Transverse colon (tissue), 4 donors: ENCODE measurements at places on chromosomes 7 and 10. TPM values are rescaled to one million over a fixed set of nuclear protein-coding genes. Genes with fewer than 3 reads are reported as not detected.

SNX10 gene
- total RNA-seq: not detected

NUTM2E gene
- not detected for total RNA-seq

TMEM273 gene
- total RNA-seq: 10.1 TPM

ATRNL1 gene
- 18.4 TPM for total RNA-seq

FXYD4 gene
- not detected for total RNA-seq

CDC14C gene
- not detected for total RNA-seq

GRCh38 chr7:112160130-112160770, 45.9 kb downstream of the DOCK4 start:
- no peak for DNase-seq
- H3K4me1 ChIP-seq: peaks cover 9% of the 10 kb centered on the region
- H3K36me3 ChIP-seq: no peaks in the 10 kb centered on the region
- H3K4me3 ChIP-seq: no peak overlapping the region
- no peaks in the 10 kb centered on the region for H3K27me3 ChIP-seq

DNA sequence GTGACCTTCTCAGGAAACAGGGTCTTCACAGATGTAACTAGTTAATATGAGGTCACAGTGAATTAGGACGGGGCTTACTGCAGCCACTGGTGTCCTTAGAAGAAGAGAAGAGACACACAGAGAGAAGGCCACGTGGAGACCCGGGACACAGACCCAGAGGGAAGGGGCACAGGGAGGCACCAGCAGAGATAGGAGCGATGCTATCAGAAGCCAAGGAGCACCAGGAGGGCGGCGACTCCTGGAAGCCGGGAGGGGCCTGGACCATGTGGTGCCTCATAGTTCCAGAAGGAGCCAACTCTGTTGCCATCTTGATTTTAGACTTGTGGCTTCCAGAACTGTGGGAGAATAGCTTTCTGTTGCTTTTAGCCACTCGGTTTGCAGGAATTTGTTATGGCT, 505.9 kb downstream of the TCERG1L start:
- no peak overlapping the region for H3K27ac ChIP-seq
- DNase-seq: no peak
- H3K4me1 ChIP-seq: no peaks in the 10 kb centered on the region
- H3K4me3 ChIP-seq: no peak overlapping the region
- H3K27me3 ChIP-seq: no peaks in the 10 kb centered on the region

GRCh38 chr7:32470871-32471270, 19.3 kb downstream of the LSM5 start:
- H3K4me3 ChIP-seq: no peak overlapping the region

DNA sequence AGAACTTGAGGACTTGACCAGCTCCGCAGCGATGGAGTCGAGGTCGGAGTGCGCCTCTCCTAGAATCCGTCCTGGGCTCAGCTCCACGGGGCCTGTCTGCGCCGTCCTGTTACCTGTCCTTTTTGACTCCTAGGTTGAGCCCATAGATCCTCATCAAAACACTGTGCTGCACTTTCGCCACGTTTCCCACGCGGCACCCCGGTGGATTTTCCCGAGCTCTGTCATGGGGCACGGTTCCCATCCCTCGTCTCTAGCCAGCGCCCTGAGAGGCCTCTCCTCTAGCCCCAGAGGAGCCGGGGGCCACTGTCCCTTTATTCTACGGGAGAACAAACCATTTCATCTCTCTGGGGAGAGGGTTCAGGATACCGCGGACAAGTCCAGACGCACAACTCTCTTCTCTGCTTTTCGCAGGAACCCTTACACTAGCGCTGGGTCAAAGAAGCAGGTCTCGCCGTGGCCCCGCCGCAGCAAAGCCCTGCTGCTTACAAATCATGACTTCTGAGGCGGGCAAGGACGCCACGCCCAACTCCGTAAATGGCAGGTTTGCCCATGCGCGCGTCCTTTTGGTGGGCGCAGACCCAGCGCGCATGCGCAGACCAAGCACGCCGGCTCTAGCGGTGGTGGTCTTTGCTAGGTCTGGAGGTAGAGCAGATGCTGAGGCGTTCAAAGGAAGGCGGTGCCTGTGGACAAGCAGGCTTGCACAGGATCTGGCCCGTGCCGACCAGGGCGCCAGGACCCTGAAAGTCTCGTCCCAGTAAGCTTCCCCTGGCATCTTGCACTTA, 10.3 kb upstream of the ANKRD7 start:
- no peaks in the 10 kb centered on the region for H3K4me1 ChIP-seq
- DNase-seq: peak; percentile 62
- peak overlapping the region; percentile 32 for H3K27ac ChIP-seq
- no peaks in the 10 kb centered on the region for H3K27me3 ChIP-seq

GRCh38 chr7:70051726-70052125, 453.5 kb downstream of the AUTS2 start:
- H3K4me1 ChIP-seq: no peaks in the 10 kb centered on the region
- no peaks in the 10 kb centered on the region for H3K27me3 ChIP-seq
- H3K36me3 ChIP-seq: no peaks in the 10 kb centered on the region
- H3K4me3 ChIP-seq: no peak overlapping the region

GRCh38 chr7:25642849-25643248, 414.6 kb upstream of the NPVF start:
- no peaks in the 10 kb centered on the region for H3K4me1 ChIP-seq
- H3K27ac ChIP-seq: no peak overlapping the region
- no peak overlapping the region for H3K4me3 ChIP-seq
- no peaks in the 10 kb centered on the region for H3K27me3 ChIP-seq
- DNase-seq: no peak

DNA sequence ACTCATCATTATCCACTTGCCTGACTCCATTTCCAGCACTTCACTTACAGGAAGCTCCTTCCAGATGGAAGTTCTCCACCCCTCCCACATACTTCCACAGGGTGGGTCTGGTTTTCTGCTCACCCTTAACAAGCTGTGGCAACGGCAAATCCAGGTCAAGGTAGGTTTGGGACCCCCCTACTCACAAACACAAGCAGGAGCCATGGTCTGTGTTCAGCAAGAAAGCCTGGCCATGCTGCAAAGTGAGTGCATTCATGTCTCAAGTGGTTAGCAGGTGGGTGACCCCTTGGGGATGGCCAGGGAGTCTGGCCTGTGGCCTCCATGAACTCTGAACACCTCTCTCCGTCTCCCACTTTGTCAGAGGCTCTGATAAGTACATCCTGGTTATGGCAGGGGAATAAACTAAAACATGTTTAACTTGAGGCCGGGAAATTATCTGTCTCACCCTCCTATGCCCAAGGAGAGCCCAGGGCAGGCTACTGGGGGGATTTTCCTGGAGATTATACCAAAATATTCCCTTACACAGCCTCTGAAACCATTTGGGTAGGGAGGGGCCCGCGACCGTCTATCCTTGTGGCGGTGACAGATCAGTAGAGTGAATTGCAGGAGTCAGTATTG, 844 bp downstream of the XPNPEP1 start:
- no peaks in the 10 kb centered on the region for H3K27me3 ChIP-seq
- H3K4me3 ChIP-seq: peak overlapping the region; percentile 93
- H3K36me3 ChIP-seq: no peaks in the 10 kb centered on the region

- H3K27me3 ChIP-seq: peaks cover 100% of the 10 kb centered on the region
- no peak overlapping the region for H3K27ac ChIP-seq
- H3K36me3 ChIP-seq: no peaks in the 10 kb centered on the region
- peaks cover 19% of the 10 kb centered on the region for H3K4me1 ChIP-seq
Observed at GRCh38 chr10:101219139-101219945, 9.9 kb downstream of the LBX1 start.

- H3K27me3 ChIP-seq: no peaks in the 10 kb centered on the region
- H3K27ac ChIP-seq: peak overlapping the region; percentile 35
- no peak overlapping the region for H3K4me3 ChIP-seq
- DNase-seq: no peak
- peaks cover 5% of the 10 kb centered on the region for H3K4me1 ChIP-seq
- no peaks in the 10 kb centered on the region for H3K36me3 ChIP-seq
Observed at GRCh38 chr10:121244818-121245217, 353.4 kb downstream of the FGFR2 start.

- H3K27ac ChIP-seq: no peak overlapping the region
- peak; percentile 3 for DNase-seq
Observed at GRCh38 chr10:5530412-5530806, 5.6 kb downstream of the CALML3 start.

- no peak for DNase-seq
- no peaks in the 10 kb centered on the region for H3K27me3 ChIP-seq
- no peak overlapping the region for H3K4me3 ChIP-seq
- no peaks in the 10 kb centered on the region for H3K36me3 ChIP-seq
Observed at GRCh38 chr7:115346685-115347084, 424.8 kb downstream of the MDFIC start.

DNA sequence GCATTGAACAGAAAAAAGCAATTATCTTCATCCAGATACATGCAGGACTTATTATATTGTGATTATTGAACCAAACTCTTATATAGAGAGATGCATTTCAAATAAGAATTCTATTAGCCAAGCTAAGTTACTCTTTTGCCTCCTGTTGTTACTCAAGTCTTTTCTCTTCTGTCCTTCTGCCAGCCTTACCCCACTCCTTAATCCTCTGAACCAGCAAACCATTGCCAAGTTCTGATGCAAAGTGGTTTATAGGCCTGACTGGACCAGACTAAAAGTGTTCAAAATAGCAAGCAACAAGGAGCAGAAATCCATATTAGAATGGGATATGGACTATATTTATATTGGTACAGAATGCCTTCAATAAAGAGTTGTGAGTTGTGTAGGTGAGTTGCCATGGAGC, 2.2 kb upstream of the SLC26A4 start:
- H3K36me3 ChIP-seq: no peaks in the 10 kb centered on the region
- H3K27me3 ChIP-seq: peaks cover 55% of the 10 kb centered on the region
- peaks cover 18% of the 10 kb centered on the region for H3K4me1 ChIP-seq
- no peak overlapping the region for H3K27ac ChIP-seq

DNA sequence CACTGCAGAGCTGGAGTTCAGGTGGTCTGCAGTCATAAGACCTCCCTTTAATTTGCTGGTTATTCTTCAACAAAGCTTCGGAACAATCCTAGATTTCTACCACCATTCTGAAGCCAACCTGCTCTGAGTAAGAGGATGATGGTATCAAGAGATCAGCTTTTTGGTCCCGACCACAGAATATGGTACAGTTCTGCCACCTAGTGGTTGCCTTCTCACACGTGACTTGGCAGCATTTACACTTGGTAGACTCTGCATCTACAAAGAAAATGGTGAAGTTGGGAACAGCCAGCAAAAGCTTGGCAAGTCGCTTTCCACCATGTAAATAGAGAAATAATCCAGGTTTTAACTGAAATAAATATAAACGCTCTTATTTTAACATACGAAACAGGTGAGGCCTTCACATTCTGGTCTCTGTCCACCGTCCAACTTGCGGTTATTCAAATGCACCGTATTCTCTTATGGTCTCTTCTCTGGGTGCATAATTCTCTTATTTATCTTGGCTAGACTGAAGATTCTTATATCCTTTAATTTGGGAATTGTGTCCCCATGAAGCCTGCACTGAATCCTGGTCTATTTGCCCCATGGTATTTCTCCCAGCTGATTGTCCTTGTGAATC, 173.9 kb upstream of the GRM3 start:
- H3K4me3 ChIP-seq: no peak overlapping the region

- DNase-seq: no peak
- no peak overlapping the region for H3K27ac ChIP-seq
- no peaks in the 10 kb centered on the region for H3K27me3 ChIP-seq
- no peaks in the 10 kb centered on the region for H3K36me3 ChIP-seq
Observed at GRCh38 chr10:46000538-46000937, 28.2 kb downstream of the TIMM23 start.

- H3K4me3 ChIP-seq: no peak overlapping the region
- H3K27me3 ChIP-seq: no peaks in the 10 kb centered on the region
- no peaks in the 10 kb centered on the region for H3K4me1 ChIP-seq
- no peaks in the 10 kb centered on the region for H3K36me3 ChIP-seq
- H3K27ac ChIP-seq: no peak overlapping the region
Observed at GRCh38 chr10:118210276-118210675, 131.8 kb downstream of the FAM204A start.

- H3K36me3 ChIP-seq: no peaks in the 10 kb centered on the region
- H3K4me1 ChIP-seq: no peaks in the 10 kb centered on the region
- no peak overlapping the region for H3K4me3 ChIP-seq
- no peak for DNase-seq
- no peaks in the 10 kb centered on the region for H3K27me3 ChIP-seq
- peak overlapping the region; percentile 40 for H3K27ac ChIP-seq
Observed at GRCh38 chr10:29555746-29556481, 78.9 kb downstream of the SVIL start.

DNA sequence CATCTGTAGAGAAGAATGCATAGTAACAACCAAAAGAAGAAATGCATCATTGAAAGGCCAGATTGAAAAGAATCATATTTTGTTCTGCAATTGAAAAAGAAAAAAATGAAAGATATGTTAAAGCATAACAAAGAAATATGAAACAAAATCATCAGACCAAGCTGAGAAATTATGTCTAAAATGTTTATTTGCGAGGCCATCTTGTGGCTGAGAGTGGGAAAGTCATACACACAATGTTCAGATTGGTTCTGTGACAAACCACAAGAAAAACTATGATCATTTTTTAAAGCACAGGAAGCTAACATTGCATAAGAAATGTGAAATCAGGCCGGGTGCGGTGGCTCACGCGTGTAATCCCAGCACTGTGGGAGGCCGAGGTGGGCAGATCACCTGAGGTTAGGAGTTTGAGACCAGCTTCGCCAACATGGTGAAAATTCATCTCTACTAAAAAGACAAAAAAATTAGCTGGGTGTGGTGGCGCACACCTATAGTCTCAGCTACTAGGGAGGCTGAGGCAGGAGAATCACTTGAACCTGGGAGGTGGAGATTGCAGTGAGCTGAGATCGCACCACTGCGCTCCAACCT, 36.6 kb downstream of the ABCB5 start:
- no peak overlapping the region for H3K27ac ChIP-seq
- no peaks in the 10 kb centered on the region for H3K4me1 ChIP-seq
- no peak overlapping the region for H3K4me3 ChIP-seq
- no peak for DNase-seq

GRCh38 chr7:85730012-85730411, 543.2 kb upstream of the SEMA3D start:
- H3K36me3 ChIP-seq: no peaks in the 10 kb centered on the region
- H3K27ac ChIP-seq: no peak overlapping the region
- peak; percentile 22 for DNase-seq

- no peaks in the 10 kb centered on the region for H3K36me3 ChIP-seq
- H3K27ac ChIP-seq: no peak overlapping the region
- no peaks in the 10 kb centered on the region for H3K27me3 ChIP-seq
Observed at GRCh38 chr10:92844746-92845145, 3.6 kb upstream of the EXOC6 start.

DNA sequence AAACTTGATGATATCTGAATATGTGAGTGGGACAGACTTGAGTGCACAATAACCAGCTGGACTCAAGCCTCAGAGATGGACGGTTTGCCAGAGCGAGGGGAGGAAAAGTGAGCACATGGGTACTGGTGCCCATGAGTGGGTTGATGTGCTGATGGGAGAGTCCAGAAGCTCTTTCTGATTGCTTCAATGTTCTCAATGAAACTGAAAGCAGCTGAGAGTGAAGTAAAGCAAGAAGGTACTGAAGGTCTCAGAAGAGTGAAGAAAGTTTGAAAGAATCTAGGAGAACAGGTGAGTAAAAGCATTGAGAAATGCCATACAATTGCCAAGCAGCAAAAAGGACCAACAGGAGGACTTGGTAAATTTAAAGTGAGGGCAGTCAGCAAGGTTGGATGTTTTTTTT, 28.6 kb downstream of the CTTNBP2 start:
- no peaks in the 10 kb centered on the region for H3K4me1 ChIP-seq
- H3K27ac ChIP-seq: no peak overlapping the region
- DNase-seq: no peak
- H3K36me3 ChIP-seq: no peaks in the 10 kb centered on the region
- H3K27me3 ChIP-seq: no peaks in the 10 kb centered on the region
